ENCODE measurements at places on chromosomes 5 and 9.

GRCh38 chr9:10339152-10339551, 273.6 kb downstream of the PTPRD start:
- no peak for DNase-seq

DNA sequence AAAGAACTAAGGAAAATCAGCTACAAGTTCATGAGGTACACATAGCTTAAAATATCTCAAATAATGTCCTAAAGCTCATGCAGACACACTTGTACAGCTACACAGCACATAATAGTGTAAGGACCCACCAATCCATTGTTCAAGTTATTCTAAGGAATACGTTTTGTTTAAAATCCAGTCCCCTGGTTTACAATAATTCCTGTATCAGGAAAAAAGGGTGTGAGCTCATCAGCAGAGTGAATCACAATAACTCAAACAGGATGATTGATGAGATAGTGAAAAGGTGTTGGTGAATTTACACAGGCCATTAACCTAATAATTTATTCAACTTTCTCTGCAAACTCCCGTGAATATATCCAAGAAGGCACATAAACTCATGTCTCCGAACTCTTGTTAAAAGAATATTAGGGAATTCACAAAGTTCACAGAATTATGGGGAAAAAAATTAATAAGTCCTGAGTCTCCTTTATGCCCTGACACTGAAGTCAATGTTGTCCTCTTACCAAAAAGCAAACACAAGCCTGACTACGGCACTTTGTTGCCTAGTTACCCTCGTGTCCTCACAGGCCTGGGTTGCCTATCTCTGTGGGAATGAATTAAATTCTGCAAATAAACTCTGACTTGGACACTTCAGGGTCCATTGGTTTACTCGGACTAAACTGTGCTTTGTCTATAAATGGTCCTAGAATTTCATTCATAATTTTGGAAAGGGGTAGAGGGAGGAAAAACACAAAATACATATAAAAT, 142.8 kb upstream of the PDE4D start:
- no peak for DNase-seq

GRCh38 chr9:37961351-37961750, 57.4 kb upstream of the SLC25A51 start:
- no peak for DNase-seq

DNA sequence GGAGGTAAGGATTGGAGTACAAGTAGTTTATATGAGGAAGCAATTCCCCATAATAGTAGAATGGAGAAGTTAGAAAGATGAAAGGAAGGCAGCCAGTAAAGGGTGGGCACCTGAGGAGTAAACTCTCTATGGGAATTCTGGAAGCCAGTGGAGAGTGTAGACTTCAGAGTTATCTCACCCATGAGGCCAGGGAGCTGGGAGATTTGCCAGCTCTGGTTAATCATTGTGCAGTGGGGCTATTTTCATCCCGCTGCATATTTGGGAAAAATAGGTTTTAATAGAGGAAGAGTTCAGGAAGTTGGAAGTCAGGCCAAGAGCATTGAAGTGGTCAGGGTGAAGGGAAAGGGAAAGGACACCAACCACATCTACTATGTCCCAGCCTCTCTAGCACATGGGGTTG, 242.3 kb upstream of the BRINP1 start:
- no peak for DNase-seq

DNA sequence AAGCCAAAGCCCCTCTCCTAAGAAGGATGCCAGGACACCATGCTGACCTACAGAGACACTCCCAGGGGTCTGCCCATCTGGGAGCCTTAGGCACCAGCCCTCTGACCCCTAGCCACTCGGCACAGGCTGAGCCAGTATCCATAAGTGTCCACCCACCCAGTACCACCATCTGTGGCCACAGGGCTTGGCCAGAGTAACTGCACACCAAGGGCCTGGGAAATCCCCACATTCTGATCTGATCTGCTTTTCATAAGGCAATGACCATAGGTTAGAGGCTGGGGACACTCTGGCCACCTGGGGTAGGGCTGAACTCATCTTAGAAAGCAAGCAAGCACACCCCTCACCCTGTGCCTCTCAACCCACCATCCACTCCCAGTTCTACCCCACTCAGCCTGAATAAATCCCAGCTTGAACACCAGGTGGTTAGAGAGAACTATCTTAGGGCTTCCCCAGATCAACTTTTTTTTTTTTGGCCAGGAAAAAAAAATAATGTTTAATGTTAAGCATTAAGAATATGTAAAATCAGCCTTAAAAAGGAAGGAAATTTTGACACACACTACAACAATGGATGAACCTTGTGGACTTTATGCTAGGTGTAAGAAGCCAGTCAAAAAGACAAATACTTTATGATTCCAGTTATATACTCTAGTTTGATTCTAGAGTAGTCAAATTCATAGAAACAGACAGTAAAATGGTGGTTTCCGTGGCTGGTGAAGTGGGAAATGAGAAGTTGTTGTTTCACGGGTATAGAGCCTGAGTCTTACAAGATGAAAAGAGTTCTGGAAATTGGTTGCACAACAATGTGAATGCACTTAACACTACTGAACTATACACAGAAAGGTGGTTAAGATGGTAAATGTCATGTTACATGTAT, 6.2 kb downstream of the GNPDA1 start:
- no peak for DNase-seq

- DNase-seq: no peak
Measured at GRCh38 chr5:88544671-88545070, 276.0 kb upstream of the TMEM161B start.

DNA sequence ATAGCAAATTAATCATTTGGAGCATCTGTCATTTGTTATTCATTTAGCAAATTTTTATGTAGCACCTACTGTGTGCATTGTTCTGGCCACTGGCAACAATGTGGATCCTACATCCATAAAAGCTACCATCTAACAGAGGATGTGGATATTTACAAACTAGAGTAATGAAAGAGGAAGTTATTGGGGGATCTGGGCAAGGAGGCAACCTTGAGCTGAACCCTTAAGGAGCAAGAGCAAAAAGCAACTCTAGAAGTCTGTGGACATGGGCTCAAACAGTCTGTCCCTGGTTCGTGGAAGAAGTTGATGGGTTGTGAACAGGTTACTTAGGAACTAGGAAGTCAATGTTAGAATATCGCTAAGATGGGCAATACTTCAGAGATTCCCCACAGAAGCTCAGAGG, 259.9 kb downstream of the SYK start:
- DNase-seq: no peak

GRCh38 chr5:34657274-34657921, 1.3 kb downstream of the RAI14 start:
- no peak for DNase-seq

DNA sequence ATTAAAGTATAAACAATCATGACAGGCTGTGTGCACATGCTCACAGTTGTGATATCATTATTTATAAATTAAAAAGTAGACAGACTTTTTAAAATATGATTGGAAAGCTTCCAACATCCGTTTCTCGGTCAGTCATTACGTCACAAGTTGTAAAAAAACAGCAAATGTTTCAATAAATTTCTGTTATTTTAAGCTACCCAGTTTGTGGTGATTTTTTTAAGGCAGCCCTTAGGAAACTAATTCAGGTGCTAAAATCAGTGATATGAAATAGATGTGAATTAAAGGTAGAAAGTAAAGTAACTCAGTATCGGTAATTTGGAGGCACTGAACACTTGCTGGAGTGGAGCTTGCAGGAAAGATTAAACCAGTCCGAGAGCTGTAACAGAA, 1.2 kb downstream of the CCNH start:
- no peak for DNase-seq

- DNase-seq: no peak
Measured at GRCh38 chr9:118569148-118569547, 800.1 kb downstream of the BRINP1 start.

GRCh38 chr5:135535420-135535819, 344 bp downstream of the NEUROG1 start:
- no peak for DNase-seq

DNA sequence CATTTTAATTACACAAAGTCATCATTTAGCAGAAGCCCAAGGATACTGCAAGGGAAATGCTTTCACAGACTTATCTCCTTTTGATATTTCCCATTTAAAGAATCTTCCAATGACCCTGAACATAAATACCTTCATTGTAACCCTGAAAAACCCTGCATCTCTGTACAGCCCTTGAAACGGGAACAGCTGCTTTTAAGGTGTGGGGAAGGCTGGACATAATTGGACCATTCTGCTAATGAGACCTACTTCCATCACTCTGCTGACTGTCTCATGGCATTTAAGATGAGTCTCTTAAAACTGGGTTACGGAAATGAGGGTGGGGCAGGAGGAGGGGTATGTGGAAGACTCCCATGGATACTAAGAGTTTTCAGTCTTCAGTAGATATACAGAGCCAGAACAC, 485.8 kb downstream of the BRINP1 start:
- no peak for DNase-seq

DNA sequence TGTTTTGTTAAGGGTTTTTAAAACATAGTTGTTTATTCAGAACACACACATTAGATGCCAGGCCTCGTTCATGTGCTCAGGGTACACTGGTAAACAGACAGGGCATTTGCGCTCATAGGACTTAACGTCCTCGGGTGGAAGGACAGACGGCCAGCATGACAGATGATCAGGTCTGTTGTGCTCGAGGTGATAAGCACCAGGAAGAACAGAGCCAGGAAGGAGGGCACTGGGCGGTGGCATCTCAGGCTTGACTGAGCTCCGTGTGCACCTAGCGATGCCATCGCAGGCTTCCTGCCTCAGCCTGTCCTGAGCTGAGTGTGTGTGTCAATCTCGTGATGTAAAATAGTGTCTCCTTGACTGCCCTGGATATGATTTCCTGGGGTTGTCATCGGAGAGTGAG, 96.5 kb downstream of the EHMT1 start:
- DNase-seq: no peak
